Fibroblast of upper back skin (primary cell): ENCODE measurements at places on chromosomes 7 and 10.

DNA sequence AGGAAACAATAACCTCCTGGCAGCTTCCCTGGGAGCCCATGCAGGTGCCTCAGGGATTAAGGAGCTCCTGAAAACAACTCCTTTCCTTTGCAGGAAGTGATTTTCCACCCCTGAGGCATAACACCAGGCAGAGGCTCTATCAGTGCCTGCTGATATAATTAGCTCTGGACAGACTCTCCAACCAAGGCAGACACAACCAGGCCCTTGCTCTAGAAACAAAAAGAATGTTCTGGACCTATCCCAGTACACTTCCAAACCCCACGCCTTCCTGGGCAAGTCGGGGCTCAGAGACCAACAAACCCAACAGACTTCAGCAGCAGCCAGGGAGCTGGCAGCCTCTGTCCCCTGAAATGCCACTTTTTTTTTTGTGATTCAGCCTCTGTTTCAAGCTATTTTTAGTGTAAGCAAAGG lies 247.1 kb downstream of the KCNMA1 start:
- no peak for DNase-seq

- no peak for DNase-seq
Observed at GRCh38 chr7:108257954-108258353, 127.8 kb upstream of the LAMB4 start.

- DNase-seq: no peak
Observed at GRCh38 chr10:131272897-131273451, 38.5 kb downstream of the TCERG1L start.

DNA sequence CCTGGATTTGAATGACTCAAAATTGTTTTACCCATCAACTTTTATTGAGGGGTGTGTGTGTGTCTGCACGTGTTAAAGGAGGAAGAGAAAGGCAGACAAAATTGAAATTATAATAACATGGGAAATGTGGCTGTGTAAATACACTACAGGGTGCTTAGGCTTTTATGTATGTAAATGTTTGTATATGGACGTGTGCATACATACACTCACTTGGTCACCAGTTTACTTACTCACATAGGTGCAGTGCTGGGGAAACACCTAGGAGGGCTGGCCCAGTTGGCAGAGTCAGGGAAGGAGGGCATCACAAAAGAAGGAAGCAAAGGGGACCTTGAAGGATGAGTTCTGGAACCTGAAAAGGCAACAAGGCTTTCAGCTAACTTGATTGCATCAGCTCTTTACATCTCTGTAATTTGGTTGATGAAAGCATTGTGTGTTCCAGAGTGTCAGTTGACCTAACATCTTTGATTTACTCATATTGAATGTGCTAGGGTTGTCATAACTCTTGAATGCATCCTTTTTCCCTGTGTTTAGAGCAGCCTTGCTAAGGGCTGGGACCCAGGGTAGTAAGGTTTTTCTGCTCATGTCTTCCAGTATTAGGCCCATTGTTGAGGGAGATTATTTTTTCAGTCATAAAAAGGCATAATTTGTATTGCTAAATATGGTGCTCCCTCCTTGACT lies 10.2 kb downstream of the WDR11 start:
- DNase-seq: no peak
